LoVo (cell line): ENCODE measurements at places on chromosomes 2 and 18.

GRCh38 chr2:85628658-85629057, 12.7 kb downstream of the USP39 start:
- no peak for DNase-seq

DNA sequence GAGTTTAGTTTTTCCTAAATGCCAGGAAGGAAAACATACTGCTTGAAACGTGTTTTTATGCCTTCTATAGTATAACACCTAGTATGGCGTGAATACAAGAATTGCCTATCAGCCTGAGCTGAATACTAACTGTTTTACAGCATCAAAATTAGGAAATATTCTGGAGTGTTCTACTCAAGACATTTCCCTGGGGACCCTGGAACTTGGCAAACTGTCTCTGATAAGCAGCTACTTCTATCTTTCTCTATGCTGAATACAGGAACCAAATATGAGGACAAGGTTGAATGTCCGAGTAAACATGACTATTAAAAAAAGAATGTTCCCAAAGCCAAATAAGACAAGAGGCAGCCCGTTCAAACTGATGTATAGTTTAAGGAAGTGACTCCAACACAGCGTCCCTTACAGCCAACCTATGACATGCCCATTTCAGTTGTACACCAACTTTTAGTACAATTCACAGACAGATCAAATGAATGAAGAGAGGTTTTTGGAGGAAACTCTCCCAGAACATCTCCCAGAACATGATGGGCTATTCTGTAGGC, 951.3 kb upstream of the ACVR2A start:
- no peak for DNase-seq

GRCh38 chr2:124704071-124704925, 679.2 kb downstream of the CNTNAP5 start:
- DNase-seq: no peak

- DNase-seq: peak; percentile 47
These were observed 4.4 kb upstream of the FARP2 start for GRCh38 chr2:241351640-241352031.

DNA sequence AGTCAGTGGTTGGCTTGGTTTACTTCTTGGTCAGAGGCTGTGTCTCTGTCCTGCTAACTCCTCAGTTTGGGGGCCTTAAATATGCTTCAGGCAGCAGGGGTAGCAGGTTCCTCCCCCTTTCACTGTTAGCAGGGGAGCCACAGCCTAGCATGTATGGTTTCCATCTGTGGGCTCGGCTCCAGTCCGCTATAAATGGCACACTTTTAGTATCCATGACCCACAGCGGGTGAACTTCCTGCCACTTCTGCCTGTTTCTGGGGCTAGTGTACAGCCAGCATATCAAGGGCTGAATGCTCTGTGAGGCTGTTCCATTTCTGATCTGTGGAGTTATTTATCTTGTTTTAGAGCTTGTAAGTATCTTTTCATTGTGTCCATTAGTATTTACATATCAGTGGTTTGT, 58.3 kb downstream of the MRPL33 start:
- DNase-seq: no peak

DNA sequence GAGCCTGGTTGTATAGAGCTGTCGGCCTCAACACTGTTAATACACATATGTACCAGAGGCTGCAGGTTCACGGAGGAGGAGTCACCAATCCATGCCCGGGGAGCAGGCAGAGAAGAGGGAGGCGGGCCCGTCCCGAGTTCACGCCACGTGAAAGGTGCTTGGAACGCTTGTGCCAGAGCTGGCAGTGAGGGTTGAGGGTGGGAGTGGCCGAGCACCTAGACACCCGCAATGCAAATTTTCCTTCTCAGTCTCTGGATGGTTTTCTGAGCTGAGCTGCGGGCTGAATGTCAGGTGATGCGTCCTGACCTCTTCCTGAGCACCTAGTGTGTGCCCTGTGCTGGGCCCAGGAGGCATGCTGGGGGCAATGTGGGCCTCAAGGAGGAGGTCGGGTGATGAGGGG, 52.2 kb downstream of the ODC1 start:
- no peak for DNase-seq

GRCh38 chr2:235981631-235982030, 186.6 kb downstream of the GBX2 start:
- no peak for DNase-seq

DNA sequence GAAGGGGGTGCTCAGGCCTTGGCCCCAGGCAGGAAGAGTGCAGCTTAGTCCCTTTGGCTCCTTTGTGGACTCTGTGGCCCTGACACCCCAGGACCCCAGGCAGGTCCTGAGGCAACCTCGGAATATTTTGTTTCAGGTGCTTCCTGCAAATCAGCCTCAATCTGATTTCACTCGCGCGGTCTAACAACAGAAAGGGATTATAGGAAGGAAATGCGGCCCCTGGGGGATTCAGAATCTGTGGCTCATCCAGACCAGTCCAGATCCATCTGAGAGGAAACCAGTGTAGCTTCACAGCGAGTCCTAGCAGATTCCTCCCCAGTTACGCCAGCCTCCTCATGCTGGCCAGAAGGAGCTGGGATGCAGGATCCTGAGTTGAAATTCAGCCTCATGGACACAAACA, 59.5 kb upstream of the YWHAQ start:
- DNase-seq: no peak

- no peak for DNase-seq
These were observed 3.6 kb downstream of the PCYOX1 start for GRCh38 chr2:70261501-70261900.

DNA sequence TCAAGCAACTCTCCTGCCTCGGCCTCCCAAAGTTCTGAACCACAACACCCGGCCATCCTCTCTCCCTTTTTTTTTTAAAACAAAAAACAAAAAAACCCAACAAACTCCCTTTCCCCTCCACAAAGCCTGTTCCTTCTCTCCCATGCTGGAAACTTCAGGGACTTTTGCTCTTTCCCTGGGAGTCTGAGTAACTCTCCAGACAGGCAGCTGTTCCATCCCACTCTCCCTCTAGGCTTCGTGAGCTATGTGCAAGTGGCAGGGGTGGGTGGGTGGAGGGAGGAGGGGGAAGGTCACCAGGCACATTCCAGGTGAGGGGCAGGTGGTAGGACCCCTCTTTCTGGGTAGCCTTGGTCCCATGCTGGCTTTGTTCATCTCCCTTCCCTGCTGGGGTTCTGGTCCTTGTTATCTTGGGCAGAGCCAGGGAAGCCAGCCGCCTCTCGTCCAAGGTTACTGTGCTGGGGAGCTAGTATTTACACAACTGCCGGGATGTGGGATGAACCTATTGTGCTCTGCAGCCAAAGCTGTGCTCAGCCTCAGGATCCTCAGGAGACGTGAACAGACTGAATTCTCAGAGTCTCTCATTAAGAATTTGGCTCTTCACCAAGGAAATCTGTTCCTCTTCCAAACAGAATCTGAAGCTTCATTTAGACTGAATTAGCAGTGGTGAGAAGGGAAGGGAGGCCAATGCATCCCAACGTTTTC, 106.9 kb downstream of the LIPG start:
- DNase-seq: no peak

GRCh38 chr2:104077573-104077972, 776.3 kb upstream of the POU3F3 start:
- DNase-seq: no peak

- no peak for DNase-seq
These were observed 24.2 kb downstream of the TNS1 start for GRCh38 chr2:217978536-217979150.

DNA sequence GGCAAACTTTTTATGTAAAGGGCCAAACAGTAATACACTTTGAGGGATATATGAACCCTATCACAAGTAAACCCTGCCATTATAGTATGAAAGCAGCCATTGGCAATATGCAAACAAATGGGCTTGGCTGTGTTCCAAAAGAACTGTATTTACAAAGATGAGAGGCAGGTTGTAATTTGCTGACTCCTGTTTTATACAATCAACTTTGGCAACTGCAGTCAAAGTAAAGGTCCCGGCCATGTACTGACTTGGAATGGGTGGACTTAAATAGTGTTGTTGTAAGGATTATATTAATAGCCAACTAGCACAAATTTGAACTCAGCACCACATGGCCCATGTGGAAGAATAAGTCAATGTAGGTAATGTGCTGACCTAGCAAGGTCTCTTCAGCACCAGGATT, 223.4 kb downstream of the WDPCP start:
- no peak for DNase-seq

DNA sequence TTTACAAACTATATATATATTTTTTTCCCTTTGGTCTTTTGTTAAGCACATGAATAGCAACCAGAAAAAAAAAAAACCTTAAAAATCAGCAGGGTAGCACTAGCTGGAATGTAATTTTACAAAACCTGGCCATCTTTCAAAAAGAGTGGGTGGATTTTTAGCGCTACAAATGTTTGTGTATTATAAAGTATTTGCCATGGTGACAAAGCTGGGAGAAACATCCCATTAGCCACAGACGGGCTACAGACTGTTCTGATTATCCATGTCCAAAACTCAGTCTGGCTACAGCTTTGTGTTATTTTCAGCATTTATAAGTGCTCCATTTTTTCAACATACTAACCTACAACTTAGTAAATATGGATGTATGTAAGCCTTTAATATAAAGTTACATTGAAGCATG, 249.5 kb upstream of the TANK start:
- no peak for DNase-seq

- DNase-seq: no peak
These were observed 105.6 kb downstream of the TGFA start for GRCh38 chr2:70448041-70448440.

- DNase-seq: no peak
These were observed 45.4 kb downstream of the ST8SIA5 start for GRCh38 chr18:46711444-46711863.

- peak; percentile 25 for DNase-seq
These were observed 15.4 kb upstream of the MLPH start for GRCh38 chr2:237471438-237472186.

GRCh38 chr2:88171966-88172365, 1.8 kb downstream of the THNSL2 start:
- DNase-seq: no peak

GRCh38 chr2:99404039-99404796, 67.0 kb downstream of the EIF5B start:
- DNase-seq: no peak

DNA sequence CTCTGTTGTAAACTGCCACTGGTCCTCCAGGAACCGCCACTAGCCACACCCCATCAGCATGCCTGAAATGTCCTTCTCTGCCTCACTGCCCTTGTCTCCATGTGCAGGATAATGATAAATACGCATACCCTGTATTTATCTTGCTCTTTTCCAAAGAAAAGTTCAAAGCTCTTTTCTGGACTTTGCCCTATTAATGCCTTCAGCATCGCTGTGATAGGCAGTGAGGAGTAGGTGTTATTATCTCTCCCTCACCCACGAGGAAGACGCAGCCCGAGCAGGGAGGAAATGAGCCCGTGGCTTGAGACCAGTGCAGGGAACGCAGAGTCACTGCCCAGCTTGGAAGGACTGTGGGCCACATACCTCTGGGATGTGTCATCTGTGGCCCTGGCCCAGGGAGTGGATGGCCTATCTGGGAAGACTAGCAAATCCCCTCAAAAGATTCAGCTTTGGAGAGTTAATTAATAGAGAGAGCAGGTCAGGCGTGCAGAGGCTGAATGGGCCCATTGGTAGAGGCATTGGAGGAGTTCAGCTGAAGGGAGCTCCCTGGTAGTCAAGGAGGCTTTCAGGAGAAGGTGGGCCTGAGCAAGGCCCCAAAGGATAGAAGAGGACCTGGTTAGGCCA, 39.5 kb upstream of the MCFD2 start:
- peak; percentile 74 for DNase-seq

DNA sequence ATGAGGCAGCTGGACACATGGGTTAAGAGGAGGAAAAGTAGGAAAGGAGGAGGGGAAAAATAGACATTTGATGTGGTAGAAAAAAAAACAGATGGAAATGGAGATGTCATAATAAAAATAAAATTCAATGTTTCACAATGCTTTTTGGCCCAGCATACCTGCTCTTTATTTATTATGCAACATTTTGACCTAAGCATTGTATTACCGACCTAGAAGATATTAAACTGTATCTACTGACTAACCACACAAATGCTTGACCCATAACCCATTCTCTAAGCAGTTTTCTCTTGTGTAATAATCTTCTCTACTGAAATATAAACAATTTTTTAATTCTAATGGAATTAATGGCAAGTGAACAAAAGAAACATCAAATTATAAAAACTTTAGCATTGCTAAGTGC, 362.3 kb downstream of the FBXO15 start:
- no peak for DNase-seq

- no peak for DNase-seq
These were observed 311.2 kb upstream of the CRIM1 start for GRCh38 chr2:36044411-36044810.

DNA sequence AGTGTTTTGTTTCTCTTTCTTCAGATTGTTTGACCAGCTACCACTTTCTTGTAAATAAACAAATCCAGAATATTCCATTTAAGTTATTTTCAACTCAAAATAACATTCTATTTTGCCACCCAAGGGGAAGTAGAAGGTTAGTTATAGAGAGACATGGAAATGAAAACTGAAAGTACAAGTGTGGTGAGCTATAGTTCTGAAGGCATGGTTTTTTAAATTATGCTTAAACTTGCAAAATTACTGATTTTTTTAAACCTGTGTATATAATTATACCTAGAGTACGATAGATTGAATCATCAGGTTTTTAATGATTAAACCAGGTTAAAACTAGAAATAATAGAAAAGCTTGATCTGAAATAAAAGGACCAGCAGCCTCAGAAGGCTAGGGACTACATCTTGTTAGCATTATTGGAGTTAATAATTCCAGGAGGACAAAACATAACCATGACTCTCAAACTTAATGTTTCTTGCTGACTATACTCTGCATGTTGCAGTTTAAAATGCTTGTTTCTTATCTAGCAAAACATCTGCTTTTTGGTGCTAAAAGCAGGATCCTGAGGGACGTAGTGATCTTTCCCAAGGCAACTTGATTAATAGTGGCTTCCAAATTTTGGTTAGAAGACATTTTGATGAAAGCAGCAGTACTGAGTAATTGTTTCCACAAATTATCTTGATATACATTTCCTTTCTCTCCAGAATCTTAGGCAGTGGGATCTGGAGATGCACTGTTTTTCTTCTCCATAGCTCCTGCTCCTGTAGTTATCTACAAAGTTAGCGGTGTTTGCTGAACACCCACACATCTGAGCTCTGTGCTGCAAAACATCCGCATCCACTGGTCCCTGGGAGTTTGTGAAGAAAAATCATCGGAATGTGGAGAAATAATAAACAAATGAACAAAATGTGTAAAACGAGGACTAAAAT, 327.2 kb upstream of the PKDCC start:
- DNase-seq: no peak

DNA sequence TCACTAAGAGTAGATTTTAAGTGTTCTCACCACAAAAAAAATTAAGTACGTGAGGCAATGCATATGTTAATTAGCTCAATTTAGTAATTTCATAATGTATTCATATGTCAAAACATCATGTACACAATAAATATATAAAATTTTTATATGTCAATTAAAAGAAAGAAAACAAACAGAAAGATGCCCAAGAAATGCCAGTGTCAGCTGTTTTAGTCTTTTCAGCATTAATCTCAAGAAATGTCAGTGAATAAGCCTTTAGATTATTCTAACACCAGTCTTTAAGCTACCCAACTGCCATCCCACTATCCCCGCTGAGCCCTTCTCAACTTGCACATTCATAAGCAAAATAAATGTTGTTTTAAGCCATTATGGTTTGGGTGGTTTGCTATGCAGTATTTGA, 76.5 kb downstream of the C1D start:
- no peak for DNase-seq
